ENCODE measurements at places on chromosomes 1 and 21. TPM values are rescaled to one million over a fixed set of nuclear protein-coding genes. Genes with fewer than 3 reads are reported as not detected.

DNA sequence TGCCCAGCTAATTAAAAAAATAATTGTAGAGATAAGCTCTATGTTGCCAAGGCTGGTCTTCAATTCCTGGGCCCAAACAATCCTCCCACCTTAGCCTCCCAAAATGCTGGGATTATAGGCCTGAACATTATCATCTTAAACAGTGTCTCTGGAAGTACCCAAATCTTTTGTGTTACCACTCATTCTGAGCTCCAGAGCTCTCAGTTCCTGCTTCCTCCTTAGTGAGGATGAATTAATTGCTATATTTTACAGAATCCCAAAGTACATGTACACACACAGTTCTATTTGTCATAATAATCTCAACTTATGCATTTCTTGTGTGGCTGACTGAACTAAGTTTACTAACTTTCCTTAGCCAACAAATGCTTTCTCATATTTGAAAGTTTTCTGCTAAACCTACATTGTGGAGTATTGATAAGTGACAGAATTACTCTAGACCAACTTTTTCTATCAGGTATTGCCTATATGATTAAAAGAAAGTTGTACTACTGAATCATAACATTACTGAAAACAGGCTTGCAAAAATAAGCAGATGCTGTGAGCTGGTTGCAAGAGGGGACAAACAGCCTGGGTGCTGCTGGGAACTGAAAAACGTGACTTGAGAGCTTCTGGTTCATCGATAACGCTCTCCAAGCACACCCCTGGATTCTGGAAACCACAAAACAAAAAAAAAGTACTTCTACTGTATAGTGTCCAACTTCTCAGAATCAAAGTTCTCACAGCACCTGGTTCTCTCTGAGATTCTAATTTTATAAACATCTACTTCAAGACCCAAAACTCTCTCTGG is 15.3 kb downstream of the VAV3 start:
- DNase-seq, result no peak

GRCh38 chr1:214438530-214438929 is 112.9 kb downstream of the PTPN14 start:
- no peak for DNase-seq

DNA sequence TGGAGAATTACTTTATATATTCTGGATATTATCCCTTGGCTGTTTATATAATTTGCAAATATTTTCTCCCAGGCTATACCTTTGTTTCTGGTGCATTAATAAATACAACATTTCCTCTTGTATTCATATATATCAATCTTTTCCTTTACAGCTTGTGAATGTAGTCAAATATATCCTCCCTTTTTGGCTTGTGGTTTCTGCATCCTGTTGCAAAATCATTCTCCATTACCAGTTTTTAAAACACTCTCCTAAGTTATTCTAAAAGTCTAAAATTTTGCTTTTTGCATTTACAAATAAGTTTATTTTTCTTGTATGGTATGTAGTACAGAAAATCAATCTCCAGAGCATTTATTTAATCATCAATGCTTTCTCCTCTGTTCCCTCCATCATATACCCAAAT is 909.4 kb downstream of the ADGRL2 start:
- no peak for DNase-seq

DNA sequence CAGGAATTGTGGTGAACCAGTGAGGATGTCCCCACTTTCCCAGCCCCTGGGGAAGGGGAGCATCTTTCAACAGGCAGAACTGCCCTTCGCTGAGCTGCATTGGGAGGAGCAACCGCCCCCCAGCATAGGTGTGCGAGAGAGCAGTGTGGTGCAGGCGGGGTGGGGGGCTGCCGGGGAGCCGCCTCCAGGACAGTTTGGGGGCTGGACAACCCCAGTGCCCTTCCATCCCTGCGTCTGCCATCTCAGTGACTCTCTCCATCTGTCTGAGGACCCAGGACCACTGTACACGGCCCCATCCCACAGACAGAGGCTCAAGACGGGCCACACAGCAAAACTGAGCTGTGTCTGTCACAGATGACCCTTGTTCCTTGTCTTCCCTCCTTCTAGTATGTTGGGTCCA is 14.2 kb downstream of the PODN start:
- no peak for DNase-seq

- DNase-seq, result peak; percentile 73
Observed at GRCh38 chr1:99737016-99737415, 29.4 kb downstream of the FRRS1 start.

DNA sequence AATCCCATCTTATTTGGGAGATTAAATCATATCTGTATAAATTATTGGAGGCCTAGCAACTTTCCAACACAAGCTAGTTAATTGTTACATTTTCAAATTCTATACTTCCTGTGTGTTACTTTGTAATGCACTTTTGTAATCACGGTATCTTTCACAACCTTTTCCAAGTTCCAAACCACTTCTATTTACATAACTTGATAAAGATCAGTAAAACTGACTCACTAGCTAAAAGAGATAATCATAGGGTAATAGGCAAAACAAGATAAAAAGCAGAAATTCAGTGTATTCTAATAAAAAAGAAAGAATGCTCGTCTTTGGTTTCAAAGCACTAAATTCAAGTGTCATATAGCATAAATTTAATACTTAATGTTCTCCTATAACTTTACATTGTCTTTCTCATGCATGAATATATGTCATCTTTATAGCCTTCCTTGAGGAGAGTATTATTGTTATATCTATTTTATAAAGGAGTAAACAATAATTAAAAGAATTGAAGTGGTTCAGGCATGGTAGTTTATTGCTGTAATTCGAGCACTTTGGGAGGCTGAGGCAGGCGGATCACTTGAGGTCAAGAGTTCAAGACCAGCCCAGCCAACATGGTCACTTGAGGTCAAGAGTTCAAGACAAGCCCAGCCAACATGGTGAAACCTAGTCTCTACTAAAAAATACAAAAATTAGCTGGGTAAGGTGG is 66.4 kb downstream of the RGS13 start:
- peak; percentile 84 for DNase-seq

GRCh38 chr1:23544444-23545389 is 13.7 kb upstream of the E2F2 start:
- peak; percentile 83 for DNase-seq

GRCh38 chr1:113875714-113876113 is 4.2 kb upstream of the PTPN22 start:
- DNase-seq, result no peak

DNA sequence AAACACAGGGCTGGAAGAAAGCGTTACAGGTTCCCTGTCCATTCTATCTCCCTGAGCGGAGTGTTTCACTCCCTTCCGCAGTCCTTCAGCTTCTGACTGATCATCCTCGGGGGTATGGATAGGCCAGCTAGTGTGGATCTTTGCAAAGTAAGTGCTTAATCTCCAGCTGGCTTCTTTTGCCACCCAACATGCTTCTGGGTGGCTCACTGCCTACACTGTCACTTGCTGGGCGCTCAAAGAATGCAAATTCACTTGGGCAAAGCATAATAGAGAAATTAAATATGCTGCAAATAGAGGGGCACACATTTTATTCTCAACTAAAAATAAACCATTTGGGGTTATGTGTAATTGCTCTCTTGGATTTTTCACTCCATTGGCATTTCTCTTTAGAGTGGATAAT is 265.6 kb downstream of the TNR start:
- no peak for DNase-seq

GRCh38 chr1:211382182-211382713 is 55.6 kb downstream of the TRAF5 start:
- DNase-seq, result no peak

GRCh38 chr21:32597205-32597604 is 11.9 kb upstream of the TCP10L start:
- peak; percentile 97 for DNase-seq

- no peak for DNase-seq
Observed at GRCh38 chr1:59390307-59390706, 93.4 kb downstream of the FGGY start.

DNA sequence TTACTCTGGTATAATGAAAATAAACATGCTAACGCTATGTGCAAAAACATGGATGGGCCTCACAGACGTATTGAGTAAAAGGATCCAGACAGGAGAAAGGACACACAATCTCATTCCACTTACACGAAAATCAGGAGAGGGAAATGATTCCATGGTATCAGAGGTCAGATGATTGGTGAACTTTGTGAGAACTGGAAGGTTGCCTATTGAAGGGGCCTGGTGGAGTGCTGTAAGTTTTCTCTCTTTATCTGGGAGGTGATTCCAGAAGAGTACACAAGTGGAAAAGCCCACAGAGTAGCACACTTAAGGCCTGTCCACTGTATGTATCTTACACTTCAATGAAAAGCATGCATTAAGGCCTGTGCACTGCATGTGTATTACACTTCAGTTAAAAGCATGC is 9.6 kb downstream of the GSTM2 start:
- DNase-seq, result no peak

The PRAMEF18 gene
- total RNA-seq, result not detected

The SORT1 gene
- 22.0 TPM for total RNA-seq

The CCDC18 gene
- 14.2 TPM for total RNA-seq

The SPRR2A gene
- not detected for total RNA-seq

The OR14K1 gene
- not detected for total RNA-seq

The RPE65 gene
- not detected for total RNA-seq

All from M059J (cell line).